ENCODE measurements at places on chromosomes 7 and 10.

- DNase-seq, result no peak
These were observed 14.1 kb upstream of the DLG5 start for GRCh38 chr10:77940627-77941026.

- no peak for DNase-seq
These were observed 251.7 kb upstream of the MYO3A start for GRCh38 chr10:25682203-25682851.

DNA sequence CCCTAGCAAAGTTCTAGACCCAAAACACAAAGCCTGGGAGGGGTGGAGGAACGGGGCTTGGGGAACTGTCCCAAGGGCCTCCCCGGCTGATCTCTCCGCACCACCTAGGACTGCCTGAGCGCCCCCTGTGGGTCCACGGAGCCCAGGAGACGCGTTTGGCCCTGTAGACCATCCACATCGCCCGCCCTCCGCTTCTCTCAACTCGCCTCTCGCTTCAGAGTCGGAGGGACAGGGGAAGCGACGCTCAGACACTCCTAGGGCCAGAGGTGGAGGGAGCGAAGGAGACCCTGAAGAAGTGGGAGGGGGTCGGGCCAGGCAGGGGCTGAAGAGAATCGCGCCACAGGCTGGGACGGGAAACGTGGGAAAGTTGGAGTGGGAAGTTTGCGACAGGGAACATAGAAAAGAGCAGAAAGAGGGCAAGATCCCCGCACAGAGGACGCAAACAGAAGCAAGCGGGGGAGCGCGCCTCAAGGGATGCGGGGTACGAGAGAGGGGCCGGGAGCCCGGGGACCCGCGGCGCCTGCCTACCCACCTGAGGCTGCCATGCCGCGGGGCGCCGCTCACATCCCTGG, 378 bp downstream of the PIK3AP1 start:
- DNase-seq, result peak; percentile 95

- DNase-seq, result no peak
These were observed 450.2 kb upstream of the GALNT17 start for GRCh38 chr7:70681469-70682350.

- DNase-seq, result no peak
These were observed 25.5 kb downstream of the IL15RA start for GRCh38 chr10:5951721-5952407.

DNA sequence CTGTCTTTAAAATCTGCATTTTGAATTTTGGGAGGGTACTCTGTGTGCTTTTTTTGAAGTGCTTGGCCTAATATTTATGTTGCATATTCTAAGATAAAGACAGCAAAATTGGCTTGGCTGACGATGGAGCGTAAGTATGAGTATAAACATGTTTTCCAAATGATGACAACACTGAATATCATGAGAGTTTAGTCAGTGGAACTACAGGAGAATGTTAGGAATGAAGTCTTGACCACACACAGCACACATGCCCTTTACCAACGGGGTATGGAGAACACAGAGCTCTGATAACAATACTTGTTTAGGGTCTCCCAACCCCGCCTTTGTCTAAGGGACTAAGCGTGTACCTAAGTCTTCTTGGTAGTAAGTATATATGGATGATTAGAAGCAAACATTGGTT, 253.9 kb upstream of the FZD8 start:
- DNase-seq, result no peak

- DNase-seq, result no peak
These were observed 5.2 kb upstream of the ZNF22 start for GRCh38 chr10:44995581-44995913.

- peak; percentile 70 for DNase-seq
These were observed 44.1 kb downstream of the SFTPD start for GRCh38 chr10:79904671-79905321.

GRCh38 chr10:66695046-66695445, 230.8 kb upstream of the LRRTM3 start:
- DNase-seq, result no peak

DNA sequence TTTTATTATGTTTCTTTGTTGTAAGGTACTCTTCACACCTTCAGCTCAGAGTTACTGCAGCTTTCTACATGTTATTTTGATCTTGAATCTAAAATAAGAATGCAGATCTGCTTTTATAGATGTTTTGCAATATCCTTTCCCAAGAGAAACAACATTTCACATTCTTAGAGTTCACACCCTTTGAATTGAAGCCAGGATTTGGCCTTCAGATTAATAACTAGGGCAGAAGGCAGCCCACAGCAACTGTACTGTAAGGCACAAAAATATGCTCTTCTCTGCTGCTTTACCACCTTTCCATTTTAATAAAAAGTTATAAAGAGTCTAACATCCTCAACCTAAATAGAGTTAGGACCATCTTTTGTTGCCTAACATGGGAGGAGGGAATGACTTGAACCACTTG, 224.7 kb downstream of the LHFPL3 start:
- DNase-seq, result no peak

DNA sequence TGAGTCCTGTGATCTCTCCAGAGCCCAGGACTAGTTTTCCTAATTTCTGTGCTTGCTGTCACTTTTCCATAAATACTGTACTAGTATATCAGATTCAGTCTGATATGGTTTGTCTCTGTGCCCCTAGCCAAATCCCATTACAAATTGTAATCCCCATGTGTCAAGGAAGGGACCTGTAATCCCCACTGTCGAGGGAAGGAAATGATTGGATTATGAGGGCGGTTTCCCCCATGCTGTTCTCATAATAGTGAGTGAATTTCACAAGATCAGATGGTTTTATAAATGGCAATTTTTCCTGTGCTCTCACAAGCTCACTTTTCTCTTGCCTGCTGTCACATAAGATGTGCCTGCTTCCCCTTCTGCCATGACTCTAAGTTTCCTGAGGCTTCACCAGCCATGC, 54.8 kb upstream of the IFRD1 start:
- DNase-seq, result no peak

GRCh38 chr7:148701414-148701813, 2.7 kb downstream of the CUL1 start:
- peak; percentile 22 for DNase-seq

- DNase-seq, result no peak
These were observed 82.7 kb downstream of the GLRX3 start for GRCh38 chr10:130218936-130219335.

Data from hematopoietic multipotent progenitor cell treated with erythropoietin and hydrocortisone succinate and interleukin-3 and kit ligand, for 4 days (in vitro differentiated cells).